Activated effector memory CD4-positive, alpha-beta T cell treated with Interleukin-2 at 50 U/mL for 16 hours (primary cell): ENCODE measurements at places on chromosomes 11 and 22.

- no peak for DNase-seq
Measured at GRCh38 chr11:47646019-47646418, 3.7 kb upstream of the MTCH2 start.

DNA sequence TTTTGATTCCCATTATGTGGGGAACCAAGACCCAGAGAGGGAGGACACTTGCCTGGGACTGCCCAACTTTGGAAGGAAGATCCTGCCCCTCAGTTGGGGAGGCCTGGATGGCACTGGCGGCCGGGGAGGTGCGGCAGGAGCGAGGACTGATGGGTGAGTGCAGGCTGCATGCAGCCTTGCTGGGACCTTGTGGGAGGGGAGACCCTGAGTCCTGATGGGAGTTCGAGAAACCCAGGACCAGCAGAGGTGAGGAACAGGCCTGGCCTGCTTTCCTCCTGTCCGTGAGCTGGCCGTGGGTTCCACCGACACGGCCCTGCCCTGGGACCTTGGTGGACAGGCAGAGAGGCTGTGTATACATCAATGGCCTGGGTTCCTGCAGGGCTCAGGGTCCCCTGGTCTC, 19.3 kb upstream of the SMIM38 start:
- no peak for DNase-seq

GRCh38 chr11:12664385-12664784, 9.8 kb upstream of the TEAD1 start:
- DNase-seq = no peak

DNA sequence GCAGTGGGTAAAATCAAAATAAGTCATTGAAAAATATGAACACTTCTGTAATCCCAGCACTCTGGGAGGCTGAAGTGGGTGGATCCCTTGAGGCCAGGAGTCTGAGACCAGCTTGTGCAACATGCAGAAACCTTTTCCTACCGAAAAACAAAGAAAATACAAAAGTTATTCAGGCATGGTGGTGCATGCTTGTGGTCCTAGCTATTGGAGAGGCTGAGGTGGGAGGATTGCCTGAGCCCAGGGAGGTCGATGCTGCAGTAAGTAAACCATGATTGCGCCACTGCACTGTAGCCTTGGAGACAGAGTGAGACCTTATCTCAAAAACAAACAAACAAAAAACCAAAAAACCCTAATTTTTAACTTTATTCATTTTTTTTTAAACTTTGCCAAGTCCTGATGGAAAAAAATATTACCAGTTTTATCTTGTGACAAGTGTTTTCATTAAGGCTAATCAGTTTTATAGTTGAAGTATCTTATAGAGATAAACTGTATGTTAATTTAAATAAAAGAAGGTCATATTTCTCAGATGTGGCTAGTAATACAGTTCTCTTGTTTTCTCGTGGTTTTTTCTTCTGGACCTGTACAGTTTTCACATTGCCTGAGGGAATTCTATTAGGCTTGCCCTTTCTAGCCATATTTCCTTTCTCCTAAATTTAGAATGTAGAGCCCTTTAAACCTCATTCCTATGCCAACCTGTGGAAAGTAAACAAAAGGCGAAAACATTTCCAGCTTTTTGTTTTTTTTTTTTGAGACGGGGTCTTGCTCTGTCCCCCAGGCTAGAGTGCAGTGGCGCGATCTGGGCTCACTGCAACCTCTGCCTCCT, 9.4 kb downstream of the HIPK3 start:
- no peak for DNase-seq

- no peak for DNase-seq
Measured at GRCh38 chr11:120807414-120808150, 216.3 kb upstream of the TBCEL start.

DNA sequence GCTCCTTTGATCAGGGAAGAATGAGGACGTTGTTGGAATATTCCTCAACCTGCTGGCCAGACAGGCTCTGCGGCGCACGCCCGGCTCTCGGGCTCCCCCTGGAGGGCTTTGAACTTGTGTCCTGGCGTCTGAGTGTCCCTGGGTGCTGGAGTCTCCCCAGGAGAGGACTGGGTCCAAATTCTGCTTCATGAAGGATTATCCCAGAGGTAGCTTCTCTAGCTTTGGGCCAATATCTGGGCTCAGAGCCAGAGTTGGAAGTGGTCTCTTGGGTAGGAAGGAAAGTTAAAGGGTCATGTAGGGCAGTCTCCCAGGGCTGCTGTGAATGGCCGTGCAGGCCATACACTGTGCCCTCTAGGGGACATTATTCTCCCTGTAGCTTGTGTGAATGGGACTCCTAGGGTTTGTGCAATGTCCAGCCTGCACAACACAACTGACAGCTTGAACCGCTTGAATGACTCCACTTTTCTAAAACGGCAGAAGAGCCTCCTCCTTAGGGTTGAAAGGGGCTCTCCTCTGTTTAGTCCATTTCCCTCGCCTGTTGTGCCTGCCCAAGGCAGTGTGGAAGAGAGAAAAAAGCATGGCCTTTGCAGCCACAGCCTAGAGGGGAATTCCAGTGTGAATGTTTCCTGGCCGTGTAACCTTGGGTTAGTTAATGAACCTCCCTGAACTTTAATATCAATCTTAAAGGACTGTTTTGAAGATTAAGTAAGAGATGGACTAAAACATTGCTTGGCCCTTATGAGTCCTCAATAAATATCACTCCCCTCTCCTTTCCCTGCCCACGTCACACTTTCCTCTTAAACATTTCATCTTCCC, 111.2 kb upstream of the THY1 start:
- DNase-seq = peak; percentile 17

DNA sequence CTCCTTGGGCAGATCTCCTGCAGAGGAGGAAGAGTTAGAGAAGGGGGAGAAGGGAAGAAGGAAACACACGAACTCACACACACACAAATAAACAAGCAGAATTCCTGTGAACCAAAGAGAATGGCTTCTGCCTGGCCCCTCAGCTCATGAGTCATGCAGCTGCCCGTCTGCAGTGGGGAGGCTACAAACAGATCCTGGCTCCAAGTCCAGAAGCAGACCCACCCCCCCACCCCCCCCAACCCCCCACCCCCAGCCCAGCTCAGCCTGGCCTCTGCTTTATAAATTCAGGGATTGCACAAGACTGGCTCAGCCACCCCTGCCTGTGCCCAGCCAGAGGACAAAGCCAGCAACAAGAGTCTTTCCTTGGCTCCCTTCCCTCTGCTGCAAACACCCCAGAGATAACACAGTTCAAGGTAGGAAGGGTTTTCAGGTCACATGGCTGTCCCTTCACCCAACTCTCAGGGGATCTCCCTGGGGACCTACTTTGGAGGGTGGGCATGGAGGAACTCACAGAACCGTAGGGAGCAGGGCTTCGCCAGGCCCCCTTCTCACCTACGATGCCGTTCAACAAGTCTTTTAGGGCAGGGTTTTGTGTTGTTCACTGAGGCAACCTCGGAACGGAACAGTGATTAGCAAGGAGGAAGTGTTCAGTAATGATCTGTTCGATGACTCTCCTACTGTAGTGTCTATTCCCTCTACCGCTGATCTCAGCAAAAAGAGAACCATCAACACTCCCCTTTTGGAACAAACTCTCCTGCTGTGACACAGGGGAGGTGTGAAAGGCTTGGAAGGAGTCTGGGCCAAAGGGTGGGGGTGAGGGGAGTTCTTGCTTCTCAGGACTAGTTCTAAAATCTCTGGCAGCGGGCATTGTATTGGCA, 35.5 kb downstream of the RPL27A start:
- DNase-seq = no peak

- no peak for DNase-seq
Measured at GRCh38 chr11:119591836-119592310, 137.1 kb downstream of the NECTIN1 start.

- no peak for DNase-seq
Measured at GRCh38 chr11:60634126-60634525, 65.3 kb upstream of the MS4A8 start.

GRCh38 chr11:119323532-119324033, 6.7 kb upstream of the MCAM start:
- DNase-seq = peak; percentile 58

GRCh38 chr11:75516886-75517285, 8.9 kb downstream of the GDPD5 start:
- DNase-seq = no peak

GRCh38 chr11:17328871-17329494, 22.6 kb upstream of the NCR3LG1 start:
- DNase-seq = no peak

DNA sequence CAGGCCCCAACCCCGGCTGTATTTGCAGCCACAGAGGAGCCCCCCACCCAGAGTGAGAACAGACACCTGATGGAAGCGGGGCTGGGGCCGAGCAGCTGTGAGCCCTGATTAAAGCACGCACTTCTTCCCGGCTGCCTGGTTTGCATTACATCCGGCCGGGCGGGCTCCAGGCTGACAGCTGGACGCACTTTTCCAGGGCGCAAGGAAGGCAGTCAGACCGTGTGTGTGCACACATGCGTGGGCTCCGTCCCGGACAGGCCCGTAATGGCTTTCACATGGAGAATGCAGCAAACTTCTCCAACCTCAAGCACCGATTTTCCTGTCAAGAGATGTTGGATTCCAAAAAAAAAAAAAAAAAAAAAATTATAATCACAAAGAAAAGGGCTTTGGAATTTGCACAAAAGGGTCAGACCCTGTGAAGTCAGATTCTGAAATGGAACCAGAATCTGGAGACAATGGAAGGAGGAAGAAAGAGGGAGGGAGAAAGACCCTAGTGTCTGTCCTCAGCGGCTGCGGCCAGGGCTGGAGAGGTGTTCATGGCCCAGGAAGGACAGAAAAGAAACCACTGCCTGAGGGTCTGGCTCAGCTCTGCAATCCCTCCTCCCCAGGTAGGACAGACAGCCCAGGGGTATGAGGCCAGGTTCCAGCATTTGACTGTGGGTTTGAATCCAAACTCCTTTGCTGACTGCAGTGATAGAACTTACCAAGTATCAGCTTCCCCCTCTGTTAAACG, 365.5 kb downstream of the MN1 start:
- no peak for DNase-seq

- DNase-seq = no peak
Measured at GRCh38 chr22:29811377-29811776, 26.7 kb downstream of the ASCC2 start.

DNA sequence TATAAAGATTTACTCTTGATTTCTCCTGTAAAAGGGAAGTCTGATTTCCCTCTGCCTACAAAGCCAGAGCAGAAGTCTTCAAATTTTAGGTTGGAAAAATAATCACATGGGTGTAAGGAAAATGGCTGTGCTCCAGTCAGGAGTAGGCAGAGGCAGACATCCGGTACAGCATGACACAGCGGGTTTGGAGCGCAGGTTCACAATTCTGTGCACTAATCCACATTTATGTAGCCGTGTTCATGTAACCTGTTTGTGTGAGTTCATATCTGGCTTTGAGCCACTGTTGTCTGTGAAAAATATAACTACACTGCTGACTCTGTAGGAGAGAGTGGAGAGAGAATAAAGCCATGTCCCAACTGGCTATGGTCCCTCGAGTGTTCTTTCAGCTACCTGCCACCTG, 248.0 kb downstream of the CASP12 start:
- DNase-seq = no peak

GRCh38 chr11:134711588-134711987, 299.5 kb upstream of the B3GAT1 start:
- DNase-seq = no peak
